ENCODE measurements at places on chromosomes 5 and 9.

GRCh38 chr5:110306650-110307049, 419.8 kb downstream of the TMEM232 start:
- peak; percentile 58 for DNase-seq

DNA sequence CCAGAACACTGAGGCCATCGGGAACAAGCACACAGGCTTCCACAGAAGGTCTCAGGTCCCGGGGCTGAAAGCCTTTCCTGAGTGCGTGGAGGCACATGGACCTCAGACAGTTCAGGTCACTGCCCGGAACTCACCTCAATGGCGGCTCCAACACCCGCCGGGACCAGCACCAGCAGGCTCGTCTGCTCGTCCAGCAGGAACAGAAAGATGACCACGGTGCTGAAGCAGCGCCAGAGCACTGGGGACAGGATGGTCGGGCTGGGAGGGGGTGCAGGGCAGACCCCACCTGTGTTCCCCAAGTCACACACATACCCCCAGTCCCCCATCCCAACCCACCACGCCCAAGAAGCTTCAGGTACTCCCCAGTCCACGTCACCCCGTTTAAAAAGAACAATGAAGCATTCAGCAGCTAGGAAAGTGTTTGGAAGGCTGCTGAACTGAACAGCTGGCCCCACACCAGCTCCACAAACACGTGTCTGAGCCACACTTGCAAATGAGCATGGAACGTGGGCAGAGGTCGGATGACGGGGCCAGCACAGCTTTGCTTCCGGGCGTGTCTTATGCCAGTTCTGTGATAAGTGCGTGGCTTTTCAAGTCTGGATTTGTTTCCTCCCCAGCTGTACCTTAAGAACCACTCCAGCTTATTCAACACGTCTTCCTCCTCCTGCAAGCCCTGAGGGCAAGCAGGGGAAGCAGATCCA, 14.6 kb downstream of the CLPTM1L start:
- DNase-seq, result peak; percentile 72

DNA sequence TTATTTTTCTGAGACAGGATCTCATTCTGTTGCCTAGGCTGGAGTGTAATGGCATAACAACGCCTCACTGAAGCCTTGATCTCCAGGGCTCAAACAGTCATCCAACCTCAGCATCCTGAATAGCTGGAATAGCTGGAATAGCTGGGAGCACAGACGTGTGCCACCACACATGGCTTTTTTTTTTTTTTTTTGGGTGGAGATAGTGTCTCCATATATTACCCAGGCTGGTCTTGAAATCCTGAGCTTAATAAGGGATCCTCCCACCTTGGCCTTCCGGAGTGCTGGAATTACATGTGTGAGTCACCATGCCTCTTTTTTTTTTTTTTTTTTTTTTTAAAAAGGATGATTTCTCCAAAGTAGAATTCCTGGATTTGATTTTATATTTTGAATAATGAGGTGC, 60.7 kb downstream of the NSD1 start:
- DNase-seq, result no peak

DNA sequence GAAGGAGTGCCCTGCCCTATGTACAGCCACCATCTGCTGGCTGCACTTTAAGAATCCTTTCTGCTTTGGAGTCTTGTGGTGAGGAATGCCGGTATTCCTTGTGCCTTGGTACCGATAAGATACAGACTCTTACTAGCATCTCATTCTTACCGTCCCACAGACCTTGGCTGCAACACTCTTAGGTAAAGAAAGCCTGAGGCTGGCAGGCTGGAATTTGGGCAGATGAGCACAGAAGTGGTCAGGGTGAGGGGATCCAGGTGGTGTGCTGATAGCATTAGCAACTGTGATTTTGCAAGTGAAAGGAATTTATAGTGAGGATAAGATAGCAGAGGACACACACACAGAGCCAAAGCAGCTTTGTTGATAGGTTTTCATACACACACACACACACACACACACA, 198.1 kb downstream of the ENC1 start:
- DNase-seq, result no peak

DNA sequence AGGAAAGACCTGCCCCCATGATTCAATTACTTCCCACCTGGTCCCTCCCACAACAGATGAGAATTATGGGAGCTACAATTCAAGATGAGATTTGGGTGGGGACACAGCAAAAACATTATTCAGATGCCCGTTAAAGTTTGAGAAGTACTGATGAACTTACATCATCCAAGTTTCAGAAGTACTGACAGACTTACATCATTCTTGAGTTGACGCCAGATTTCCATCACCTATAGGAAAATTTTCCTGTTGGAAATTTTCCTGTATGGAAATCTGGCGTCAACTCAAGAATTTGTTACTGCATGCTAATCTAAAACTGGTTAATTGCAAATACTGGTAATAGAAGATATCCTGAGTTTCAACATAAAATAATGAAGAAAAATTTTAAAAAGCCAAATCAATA, 975.9 kb downstream of the MAT2B start:
- DNase-seq, result no peak

GRCh38 chr5:113047234-113047633, 70.6 kb downstream of the DCP2 start:
- DNase-seq, result no peak

DNA sequence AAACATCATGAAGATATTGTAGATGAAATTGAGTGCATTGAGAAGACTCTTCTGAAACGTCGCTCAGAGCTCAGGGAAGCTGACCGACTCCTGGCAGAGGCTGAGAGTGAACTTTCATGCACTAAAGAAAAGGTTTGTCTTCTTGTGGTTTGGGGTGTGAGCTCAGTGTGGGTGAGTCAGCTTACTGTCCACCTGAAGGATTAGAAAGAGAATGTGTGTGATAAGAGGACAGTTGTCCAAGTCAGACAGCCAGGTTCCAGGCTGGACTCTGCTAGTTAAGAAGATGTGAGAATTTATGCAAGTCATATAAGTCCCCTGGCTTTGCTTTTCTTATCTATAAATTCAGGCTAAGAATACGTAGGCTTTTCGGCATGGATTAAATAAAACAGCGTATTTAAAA, 46.9 kb downstream of the RAB14 start:
- DNase-seq, result no peak

DNA sequence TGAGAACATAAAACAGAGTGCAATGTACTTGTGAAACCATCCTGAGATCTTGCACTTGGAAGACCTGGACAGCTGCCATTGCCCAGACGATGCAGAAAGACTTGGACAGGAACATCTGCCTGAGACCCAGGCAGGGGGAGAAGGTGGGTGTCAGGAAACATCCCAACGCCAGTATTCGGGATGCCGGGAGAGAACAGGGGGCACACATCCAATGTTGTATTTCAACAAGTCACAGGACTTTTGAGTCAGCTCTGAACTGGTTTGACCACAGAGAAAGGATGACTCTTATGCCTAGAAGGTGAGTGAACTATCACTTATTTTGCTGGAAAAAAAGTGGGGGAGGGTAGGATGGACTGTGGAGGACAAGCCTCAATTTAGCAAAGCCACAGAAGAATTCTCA, 124.6 kb downstream of the ROR2 start:
- DNase-seq, result no peak

- no peak for DNase-seq
Measured at GRCh38 chr9:128899566-128900322, 17.8 kb downstream of the LRRC8A start.

GRCh38 chr9:121736934-121737462, 85.6 kb downstream of the DAB2IP start:
- DNase-seq, result no peak

GRCh38 chr5:57094753-57095683, 78.8 kb upstream of the GPBP1 start:
- no peak for DNase-seq

- no peak for DNase-seq
Measured at GRCh38 chr5:111075520-111075919, 4.0 kb downstream of the TSLP start.

DNA sequence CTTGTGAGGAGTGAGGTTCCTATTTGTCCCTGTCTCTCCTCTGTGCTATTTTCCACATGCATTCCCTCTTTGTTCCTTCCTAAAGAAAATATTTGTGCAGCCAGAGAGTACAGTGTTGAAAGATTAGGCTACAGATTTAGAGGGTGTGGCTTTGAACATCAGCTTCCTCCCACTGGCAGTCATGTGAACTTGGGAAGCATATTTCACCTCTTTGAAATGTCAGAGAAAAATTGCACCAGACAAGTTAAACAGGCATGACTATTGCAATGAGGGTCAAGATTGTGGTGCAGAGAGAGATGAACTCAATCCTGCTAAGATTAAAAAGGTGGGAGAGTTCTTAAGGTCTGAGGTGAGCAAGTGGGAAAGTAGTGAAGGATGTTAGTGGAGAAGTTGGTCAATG, 641.0 kb downstream of the DNAH5 start:
- no peak for DNase-seq

DNA sequence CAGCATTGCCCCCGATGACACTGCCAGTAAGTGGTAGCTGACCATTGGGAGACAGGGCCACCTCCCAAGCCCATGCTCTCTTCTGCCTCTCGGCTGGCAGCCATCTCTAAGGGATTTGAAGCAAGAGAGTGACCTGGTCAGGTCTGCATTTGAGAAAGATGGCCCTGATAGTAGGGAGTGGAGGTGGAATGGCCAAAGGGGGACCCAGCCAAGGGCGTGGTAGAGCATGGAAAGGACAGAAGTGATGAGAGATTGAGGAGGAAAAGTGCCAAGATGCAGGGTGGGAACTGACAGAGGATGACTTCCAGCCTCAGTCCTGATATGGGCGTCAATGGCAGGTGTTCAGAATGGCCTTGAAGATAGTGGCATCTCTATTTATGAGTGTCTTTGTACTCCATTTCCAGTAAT, 9.0 kb downstream of the ABL1 start:
- no peak for DNase-seq

GRCh38 chr9:125343518-125344275, 82.1 kb downstream of the GAPVD1 start:
- DNase-seq, result no peak

DNA sequence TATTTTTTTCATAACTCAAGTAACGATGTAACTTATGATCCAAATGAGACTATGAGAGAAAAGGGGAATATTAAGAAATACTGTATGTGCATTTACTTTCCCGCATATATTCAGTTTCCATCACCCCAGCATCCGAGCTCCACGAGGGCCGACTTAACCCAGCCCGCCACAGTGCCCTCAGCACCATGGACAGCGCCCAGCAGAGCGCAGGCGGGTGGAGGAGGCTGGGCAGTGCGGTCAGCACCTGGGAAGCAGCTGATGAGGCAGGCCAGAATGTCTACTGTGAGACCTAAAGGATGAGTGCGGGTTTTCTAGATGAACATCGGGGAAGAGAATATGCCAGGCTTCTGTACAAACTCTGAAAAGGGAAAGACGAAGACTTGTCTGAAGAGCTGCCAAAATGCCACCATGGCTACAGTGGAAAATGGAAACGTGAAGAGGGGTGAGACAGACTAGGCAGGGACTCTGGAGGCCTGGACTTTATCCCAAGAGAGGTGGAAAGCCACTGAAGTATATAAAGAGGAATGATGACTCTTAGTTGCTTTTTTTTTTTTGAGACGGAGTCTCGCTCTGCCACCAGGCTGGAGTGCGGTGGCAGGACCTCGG, 34.5 kb upstream of the MED27 start:
- DNase-seq, result peak; percentile 78

GRCh38 chr5:113760486-113760885, 247.0 kb downstream of the YTHDC2 start:
- no peak for DNase-seq

- DNase-seq, result no peak
Measured at GRCh38 chr9:86549401-86549811, 195.2 kb upstream of the TUT7 start.

- no peak for DNase-seq
Measured at GRCh38 chr5:96509721-96510350, 76.8 kb upstream of the PCSK1 start.

DNA sequence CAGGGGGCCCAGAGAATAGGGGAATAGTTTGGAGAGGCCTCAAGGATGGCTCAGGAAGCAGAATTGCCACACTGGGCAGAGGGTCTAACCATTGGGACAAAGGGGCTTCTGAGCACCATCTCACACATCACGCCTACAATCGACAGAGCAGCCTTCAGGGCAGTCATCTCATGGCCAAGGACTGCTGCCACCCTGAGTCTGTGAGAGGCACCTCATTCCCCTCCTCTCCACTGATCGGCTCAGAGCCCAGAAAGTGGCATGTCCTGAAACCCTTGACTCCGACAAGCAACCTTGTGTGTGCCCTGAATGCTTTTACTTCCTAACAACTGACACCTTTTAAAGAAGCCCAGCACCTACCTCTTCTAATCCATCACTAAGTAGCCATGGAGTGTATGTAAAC, 128.9 kb upstream of the PTPN3 start:
- no peak for DNase-seq

GRCh38 chr9:99416007-99416406, 193.9 kb downstream of the SEC61B start:
- no peak for DNase-seq

DNA sequence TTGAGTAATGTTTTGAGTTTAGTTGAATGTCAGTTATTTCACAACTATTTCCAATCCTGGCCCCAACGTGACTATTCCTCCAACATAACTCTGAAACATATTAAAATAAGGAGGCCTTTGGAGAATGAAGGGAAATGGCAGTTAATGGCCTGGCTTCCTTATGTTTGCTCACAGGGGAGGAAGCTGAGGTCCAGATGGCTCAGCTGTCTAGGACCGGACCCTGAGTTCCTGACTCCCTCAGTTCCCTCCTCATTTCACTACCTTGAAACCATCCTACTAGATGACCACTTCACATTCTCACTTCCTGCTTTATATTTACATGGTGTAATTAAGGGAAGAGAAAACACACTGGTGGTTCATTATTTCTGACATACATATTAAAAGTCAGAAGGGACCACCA, 6.6 kb downstream of the OTULINL start:
- no peak for DNase-seq

GRCh38 chr5:81794226-81794625, 43.3 kb upstream of the SSBP2 start:
- DNase-seq, result no peak

DNA sequence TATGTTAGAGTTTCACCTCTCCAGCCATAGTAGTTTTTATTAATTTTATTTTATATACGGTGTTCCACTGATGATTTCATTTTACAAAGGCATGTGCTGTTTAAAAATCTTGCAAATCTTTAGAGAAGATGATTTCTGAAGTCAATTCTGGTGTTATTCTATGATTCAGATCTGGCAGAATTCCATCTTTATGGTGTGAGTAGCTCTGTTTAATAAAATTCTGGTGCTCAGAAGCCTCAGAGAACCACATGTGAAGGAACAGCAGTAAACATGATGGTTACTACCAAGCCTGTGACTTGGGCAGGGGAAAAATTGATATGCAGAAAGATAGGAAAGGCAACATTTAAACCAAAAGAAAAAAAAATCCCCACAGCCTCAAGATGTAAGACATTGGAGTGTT, 299.7 kb downstream of the NPR3 start:
- DNase-seq, result no peak

- DNase-seq, result no peak
Measured at GRCh38 chr9:101999441-101999840, 261.0 kb upstream of the GRIN3A start.

DNA sequence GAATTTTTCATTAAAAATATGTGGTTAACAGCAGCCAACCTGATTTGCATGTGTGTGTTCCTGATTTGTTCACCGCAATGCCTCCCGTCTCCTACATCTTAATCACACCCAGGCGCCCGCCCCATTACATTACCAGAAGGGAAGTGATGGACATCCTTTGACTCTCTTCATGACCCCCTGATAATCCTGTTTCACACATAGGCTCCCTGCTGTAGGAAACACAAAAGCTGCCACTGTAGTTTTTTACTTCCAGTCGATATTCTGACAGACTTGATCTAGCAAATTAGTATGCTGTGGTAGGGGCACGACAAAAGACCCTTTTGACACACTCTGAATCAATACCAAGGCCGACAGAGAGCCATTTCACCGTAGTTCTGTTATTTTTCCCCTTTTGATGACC, 287.8 kb upstream of the ISL1 start:
- no peak for DNase-seq

All from posterior cingulate gyrus (tissue), 11 donors.